ENCODE measurements at places on chromosomes 11 and 22. TPM values are rescaled to one million over a fixed set of nuclear protein-coding genes. Genes with fewer than 3 reads are reported as not detected.
A peak's percentile ranks its signal among the peaks of the same experiment; 100 is the strongest.

GRCh38 chr22:25659413-25659812, 82.6 kb upstream of the MYO18B start:
- DNase-seq, result no peak

- no peak for DNase-seq
Observed at GRCh38 chr11:21142007-21142406, 472.6 kb downstream of the NELL1 start.

DNA sequence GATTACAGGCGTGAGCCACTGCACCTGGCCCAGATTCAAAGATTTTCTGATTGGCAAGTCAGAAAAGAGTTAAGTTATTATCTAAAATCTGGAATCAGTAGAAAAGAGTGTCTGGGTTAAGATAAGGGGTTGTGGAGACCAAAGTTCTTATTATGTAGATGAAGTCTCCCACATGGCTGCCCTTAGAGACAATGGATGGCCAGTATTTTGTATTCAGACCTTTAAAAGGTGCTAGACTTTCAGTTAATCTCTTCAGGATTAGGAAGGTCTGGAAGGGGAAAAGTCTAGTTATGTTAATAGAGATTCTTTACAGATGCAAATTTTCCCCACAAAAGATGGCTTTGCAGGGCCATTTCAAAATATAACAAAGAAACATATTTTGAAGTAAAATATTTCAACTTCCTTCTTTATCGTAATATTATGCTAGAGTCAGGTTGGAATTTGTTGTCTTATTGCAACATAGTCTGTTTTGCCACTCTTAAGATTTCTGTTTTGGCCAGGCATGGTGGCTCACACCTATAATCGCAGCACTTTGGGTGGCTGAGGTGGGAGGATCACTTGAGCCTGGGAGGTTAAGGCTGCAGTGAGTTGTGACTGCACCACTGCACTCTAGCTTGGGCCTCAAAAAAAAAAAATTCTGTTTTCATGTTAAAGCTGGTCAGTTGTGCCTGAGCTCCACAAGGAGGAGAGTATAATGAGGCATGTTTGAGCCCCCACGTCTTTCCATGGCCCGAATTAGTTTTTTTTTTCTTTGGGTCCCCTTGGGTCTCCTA, 14.0 kb downstream of the GRAMD1B start:
- no peak for DNase-seq

- peak; percentile 42 for DNase-seq
Observed at GRCh38 chr11:57167125-57167846, 14.5 kb upstream of the LRRC55 start.

GRCh38 chr11:57527056-57527631, 3.4 kb downstream of the TIMM10 start:
- DNase-seq, result peak; percentile 72

- DNase-seq, result no peak
Observed at GRCh38 chr22:18970176-18970947, 34.3 kb upstream of the PRODH start.

- peak; percentile 21 for DNase-seq
Observed at GRCh38 chr22:22045571-22046335, 63.2 kb upstream of the TOP3B start.

GRCh38 chr11:64659417-64660144, 63.4 kb downstream of the NRXN2 start:
- DNase-seq, result no peak

DNA sequence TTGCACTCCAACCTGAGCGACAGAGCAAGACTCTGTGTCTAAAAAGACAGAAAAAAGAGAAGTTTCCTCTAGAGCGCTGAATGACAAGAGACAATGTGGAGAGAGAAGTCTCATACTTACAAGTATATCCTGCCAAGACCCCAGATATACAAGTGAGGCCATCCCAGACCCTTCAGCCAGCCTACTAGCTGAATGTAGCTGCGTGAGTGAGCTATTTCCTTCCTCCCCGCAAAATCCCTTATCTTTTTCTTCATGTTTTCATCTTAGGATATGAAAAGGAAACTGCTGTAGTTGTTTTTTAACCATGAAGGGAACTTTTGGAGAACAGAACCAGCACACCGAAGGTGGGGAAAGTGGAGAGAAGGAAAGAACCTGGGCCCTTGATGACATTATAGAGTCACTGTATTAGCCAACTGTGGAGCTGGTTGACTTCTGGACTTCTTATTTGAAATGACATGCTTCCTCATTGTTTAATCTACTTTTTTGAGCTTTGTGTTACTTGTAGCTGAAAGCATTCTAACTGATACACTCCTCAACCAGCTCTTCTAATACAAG, 4.4 kb upstream of the DDX17 start:
- DNase-seq, result no peak

SYT12 gene
- total RNA-seq, result not detected

MMP7 gene
- total RNA-seq, result not detected

KRTAP5-10 gene
- not detected for total RNA-seq

SYT9 gene
- total RNA-seq, result 0.35 TPM

PNPLA5 gene
- total RNA-seq, result not detected

MLC1 gene
- total RNA-seq, result 0.31 TPM

SCGB2A2 gene
- total RNA-seq, result not detected

B3GAT3 gene
- total RNA-seq, result 18.7 TPM

PANX2 gene
- total RNA-seq, result 0.13 TPM

CHRM4 gene
- not detected for total RNA-seq

Data from muscle of leg (tissue), 16 donors.